ENCODE measurements at places on chromosomes 16 and 17.

- no peak for DNase-seq
Observed at GRCh38 chr16:1315081-1316032, 5.9 kb downstream of the UBE2I start.

DNA sequence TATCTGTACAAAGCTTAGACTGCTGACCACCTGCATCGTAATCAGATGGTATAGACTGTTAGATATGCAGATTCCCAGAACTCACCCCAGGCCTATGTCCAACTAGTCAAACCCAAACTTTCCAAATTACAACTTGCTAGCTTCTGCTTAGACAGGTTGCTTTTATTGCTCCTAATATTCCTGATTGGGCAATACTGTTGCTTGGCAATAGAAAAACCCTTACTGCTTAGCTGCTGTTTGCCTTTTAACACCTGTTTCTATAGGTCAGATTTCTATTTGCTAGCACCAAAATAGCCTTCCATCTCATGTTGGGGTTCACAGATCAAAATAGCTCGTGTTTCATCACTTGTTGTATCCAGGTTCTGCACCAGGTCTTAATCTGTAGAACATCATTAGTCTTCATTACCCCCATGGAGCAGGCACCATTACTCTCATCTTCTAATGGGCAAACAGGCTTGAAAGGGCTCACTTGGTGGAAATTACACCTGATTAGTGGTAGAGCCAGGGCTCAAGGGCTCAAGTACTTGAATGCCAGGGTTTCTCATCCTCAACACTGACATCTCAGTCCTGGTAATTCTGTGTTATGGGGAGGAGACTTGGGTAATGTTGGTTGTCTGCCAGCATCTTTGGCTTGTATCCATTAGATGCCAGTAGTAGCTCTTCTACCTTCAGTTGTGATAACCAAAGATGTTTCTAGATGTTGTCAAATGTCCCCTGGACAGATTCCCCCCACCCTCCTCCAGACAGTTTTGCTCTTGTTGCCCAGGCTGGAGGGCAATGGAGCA, 2.7 kb downstream of the ZP2 start:
- no peak for DNase-seq

GRCh38 chr17:47802341-47803022, 19.1 kb downstream of the OSBPL7 start:
- no peak for DNase-seq

DNA sequence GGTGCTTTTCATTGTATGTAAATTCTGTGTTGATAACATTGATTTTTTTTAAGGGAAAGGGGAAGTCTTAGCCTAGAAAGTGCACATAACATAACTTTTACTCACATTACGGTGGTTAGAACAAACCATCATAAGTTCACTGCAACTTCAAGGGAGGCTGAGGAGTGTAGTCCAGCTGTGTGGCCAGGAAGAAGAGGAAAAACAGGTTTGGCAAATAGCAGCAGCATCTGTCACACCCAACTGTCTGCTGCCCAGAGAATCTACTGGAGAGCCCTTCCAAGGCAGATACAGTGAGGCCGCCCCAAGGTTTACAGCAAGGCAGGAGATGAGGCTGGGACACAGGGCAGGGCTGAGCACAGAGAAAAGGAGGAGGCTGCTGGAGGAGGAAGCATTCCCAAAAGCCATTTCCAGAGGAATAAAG, 60.6 kb downstream of the AIPL1 start:
- DNase-seq: no peak

DNA sequence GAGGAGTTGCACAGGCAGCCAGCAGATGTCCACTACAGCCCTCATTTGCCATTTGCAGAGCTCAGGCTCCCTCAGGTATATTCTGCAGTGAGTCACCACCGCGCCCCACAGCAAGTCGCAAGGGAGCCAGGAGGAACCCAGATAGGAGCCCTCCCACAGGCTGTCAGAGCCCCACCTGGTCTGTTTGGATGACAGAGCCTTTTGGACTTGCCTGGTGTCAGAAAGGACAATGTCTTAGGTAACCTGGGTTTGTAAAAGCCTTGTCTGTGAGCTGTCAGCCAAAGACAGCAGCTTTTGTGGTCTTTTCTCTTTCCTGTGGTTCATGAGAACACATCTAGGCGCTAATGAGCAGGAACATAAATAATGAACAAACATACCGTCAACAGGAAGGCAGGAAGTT, 70.9 kb downstream of the GNAO1 start:
- no peak for DNase-seq

GRCh38 chr17:35614810-35615209, 27.7 kb downstream of the AP2B1 start:
- no peak for DNase-seq

DNA sequence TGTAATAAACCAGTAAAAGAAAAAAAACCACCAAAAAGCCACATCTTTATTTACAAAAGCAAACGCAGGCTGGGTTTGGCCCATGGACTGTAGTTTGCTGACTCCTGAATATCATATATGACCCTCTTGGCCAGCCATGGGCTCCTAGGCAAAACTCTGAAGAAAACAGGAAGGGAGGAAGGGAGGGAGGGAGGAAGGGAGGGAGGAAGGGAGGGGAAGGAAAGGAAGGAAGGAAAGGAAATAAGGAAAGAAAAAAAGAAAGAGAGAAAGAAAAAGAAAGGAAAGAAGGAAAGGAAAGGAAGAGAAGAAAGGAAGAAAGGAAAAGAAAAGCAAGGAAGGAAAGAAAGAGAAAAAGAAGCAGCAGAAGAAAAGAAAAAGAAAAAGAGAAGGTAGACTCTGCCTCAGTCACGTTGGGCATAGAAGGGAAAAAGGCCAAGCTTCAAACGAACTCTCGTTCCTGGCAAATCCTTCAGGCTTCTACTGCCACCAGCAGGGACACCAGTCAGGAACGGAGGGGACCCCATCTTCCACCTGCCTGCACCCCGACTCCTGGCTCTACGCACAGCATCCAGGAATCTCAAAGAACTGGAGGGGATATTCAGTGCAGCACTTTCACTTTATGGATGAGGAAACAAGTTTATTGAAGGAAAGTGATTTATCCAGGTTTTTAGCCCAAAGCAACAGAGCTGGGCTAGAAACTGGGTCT, 22.1 kb downstream of the CDC42EP4 start:
- DNase-seq: no peak

DNA sequence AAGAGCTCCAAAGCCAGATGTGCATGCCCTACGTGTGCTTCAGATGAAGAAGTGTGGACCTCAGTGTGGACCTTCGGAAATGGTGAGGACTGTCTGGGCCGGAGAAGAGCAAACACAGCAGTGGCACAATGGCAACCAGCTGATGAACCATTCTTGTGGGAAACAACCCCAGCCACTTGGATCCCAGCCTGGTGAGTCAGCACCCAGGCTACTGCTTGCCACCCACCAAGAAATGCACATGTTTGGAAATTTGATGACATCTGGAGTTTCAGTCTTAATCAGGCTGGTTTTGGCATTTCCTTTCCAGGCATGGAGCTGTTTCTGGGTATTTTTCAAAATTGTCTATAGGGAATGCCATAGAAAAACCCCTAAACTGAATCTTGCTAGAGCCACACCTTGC, 42.7 kb downstream of the DYNLRB2 start:
- DNase-seq: no peak

GRCh38 chr17:58314706-58315015, 13.9 kb downstream of the TSPOAP1 start:
- no peak for DNase-seq

DNA sequence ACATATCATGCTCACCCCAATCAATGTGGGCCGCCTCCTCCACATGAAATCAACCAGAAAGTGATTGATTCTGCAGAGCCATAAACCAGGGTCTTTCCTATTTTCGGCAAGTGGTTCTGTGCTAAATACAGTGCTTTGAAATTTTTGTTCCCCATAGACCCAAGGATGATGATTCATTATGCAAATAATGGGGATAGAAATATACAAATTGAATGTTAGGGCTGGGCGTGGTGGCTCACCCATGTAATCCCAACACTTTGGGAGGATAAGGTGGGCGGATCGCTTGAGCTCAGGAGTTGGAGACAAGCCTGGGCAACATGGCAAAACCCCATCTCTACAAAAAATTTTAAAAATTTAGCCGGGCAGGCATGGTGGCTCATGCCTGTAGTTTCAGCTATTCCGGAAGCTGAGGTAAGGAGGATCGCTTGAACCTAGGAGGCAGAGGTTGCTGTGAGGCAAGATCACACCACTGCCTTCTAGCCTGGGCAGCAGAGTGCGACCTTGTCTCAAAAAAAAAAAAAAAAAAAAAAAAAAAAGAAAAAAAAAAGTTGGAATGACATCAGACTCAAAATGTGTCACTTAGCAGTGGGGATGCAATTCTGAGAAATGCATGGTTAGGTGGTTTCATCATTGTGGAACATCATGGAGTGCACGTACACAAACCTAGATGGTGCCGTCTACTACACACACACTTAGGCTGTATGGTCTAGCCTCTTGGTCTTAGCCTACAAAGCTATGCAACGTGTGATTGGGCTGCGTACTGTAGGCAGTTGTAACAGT, 581.7 kb downstream of the MAF start:
- DNase-seq: no peak

DNA sequence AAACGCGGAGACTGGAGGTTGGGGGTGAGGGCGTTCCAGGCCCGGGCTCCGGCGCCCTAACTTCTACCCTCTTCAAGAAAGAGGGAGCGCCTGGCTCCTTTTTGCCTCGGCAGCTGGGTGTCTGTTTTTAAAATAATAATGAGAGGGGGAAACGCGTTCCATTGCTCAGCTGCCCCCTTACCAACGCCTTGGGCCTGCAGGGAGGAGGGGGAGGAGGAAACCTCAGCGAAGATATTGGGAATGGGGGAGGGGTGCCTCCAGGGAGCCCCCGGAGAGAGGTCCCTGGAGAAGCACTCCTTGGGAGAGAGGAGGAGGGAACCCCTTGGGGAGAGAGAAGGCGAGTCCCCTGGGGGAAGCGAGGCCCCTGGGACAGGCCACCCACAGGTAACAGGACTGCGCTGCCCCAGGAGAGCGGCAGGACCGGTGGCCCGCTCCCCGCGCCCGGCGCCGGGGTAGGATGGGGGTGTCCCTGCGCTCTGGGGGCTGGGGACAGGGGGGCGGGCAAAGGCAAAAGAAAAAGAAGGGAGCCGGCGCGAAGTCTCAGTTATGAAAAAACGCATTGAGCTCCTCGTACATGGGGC, 2.7 kb downstream of the NEUROD2 start:
- DNase-seq: no peak

GRCh38 chr16:86381491-86381890, 128.8 kb upstream of the FOXF1 start:
- DNase-seq: no peak

DNA sequence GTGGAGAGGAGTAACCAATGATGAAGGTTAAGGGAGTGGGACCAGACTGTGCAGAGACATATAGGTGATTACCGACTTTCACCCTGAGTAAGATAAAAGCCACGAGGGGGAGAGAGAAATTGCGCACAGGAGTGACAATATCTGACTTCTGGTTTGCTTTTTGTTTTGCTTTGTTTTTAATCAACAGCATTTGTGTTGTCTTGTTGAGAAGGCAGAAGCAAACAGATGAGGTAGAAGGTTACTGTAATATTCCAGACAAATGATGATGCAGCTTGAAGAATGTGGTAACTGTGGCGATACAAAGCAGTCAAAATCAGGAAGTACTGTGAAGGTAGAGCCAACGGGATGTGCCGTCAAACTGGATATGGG, 7.5 kb downstream of the PELP1 start:
- no peak for DNase-seq

DNA sequence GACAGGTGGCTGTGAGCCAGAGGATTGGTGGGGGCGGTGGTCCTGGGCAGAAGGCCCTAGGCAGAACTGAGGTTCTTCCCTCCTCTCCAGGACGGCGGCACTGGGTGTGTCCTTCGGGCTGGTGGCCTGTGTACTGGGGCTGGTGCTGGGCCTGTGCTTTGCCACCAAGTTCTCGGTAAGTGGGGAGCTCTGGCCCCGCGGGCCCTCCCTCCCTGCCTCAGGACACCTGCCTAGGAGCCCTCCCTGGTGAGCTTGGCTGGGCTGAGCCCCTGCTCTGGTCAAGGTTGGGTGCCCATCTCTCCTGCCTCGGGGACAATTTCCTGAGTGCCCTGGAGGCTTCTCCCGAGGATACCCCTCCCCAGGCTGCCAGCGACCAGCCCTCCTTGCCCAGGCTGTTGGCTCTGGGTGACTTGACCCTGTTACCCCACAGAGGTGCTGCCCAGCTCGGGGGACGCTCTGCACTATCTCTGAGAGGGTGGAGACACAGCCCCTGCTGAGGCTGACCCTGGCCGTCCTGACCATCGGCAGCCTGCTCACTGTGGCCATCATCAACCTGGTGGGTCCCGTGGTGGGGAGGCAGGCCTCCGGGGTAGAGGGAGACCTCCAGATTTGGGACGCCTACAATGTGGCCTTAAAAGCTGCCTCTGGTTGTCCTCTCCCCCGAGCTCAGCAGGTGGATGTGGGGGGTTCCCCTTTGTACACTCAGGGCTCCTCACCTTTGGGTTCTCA, 42.0 kb downstream of the ADCY7 start:
- DNase-seq: no peak

- DNase-seq: no peak
Observed at GRCh38 chr17:78110363-78111015, 18.1 kb downstream of the TMC6 start.
